ENCODE measurements at places on chromosomes 12 and 14.

DNA sequence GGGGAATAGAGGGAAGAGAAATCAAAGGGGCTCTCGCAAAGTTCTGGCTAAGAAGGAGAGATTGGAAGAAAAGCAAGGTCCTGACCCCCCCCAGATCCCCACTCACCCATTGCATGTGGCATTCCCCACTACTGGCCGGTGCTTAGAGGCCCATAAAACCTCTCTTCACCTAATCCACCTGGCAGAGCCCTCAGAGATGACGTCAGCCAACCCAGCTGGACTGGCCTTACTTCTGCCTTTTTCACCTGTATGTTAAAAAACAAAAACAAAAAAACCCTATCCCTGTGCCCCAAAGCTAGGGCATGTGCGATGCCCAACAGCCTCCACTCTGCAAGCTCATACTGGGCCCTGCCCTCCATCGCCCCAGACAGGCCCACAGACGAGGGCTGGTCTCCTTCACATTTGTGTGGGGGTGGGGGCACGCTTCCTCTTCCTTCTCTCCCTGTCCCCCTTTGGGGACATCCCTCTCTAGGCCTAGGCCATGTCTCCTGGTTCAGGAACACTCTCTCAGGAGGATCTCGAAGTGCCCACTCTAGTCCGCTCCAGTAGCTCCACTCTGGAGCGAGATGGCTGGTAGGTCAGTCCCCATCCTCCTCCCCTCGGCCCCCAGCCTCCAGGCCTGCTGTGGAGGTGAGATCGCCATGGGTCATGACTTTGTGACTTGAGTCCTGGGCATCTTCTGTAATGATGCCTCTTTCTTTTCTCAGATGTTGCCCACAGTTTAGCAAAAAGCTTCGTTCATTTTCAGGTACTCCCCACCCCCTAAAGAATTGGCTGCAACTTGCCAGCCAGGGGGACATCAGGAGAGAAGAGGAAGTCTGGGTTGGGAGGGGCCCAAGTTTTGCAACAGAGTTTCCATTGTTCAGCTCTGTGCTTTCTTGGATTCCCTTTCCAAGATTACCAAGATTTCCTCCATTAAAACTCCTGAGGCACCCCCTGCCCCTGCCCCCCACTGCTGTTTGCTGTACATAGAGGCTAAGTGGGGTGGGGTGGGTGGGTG lies 37.0 kb downstream of the FIGNL2 start:
- DNase-seq = no peak

DNA sequence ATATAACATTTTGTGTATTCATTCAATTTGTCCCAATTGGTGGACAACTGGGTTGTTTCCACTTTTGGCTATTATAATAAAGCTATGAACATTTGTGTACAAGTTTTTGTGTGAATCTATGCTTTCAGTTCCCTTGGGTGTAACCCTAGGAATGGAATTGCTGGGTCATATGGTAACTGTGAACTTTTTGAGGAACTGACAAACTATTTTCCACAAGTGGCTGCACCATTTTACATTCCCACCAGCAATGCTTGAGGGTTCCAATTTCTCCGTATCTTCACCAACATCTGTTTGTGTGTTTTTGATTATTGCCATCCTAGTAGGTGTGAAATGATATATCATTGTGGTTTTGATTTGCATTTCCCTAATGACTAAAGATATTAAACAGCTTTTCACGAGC lies 13.0 kb downstream of the LPCAT3 start:
- no peak for DNase-seq

DNA sequence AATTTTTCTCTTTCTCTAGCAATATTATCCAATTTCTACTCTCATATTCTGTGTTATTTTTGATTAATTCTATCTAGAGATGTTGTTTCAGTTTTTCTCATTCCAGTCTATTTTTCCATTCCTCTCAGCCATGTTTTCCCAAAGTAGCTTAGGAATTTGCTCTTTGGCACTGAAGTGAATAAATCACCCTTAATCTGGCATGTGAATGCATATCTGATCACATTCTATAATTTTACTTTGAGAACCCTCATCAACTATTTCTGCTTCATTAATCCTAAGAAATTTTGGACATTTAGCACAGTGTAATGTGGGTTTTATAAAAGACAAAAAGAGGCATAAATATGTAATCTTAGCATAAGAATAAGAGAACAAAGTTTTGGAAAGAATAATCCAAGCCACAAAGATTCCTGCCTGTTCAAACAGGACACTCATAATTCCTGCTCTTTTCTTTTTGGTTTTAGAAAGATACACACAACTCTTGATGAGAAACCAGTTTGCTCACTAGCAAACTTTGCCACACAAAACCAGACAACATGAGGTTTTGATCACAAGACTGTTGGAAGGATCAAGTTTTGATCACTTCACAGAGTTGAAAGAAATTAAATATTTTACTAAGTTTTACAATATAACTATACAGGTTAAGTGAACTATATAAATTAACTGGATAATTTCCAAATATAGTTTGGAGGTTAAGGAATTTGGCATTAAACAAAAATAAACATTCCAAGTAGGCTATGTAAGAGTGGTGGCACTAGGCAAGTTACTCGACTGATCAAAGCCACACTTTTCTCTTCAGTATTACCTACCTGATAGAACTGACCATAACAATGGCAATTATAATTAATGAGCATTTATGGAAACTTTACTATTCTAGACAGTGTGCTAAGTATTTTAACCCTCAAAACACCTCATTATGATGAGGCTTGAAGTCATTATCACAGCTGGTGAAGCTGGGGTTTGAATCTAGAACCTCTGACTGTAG lies 226.6 kb upstream of the TMTC1 start:
- DNase-seq = no peak

- no peak for DNase-seq
Measured at GRCh38 chr14:23984891-23985602, 3.7 kb upstream of the DHRS4L2 start.
